Activated CD4-positive, alpha-beta T cell treated with anti-CD3 and anti-CD28 coated beads, Interleukin-2, amount 10 ng/mL, durations not matched to agents 24 days and 14 days (primary cell): ENCODE measurements at places on chromosomes 13 and 19. TPM values are rescaled to one million over a fixed set of nuclear protein-coding genes. Genes with fewer than 3 reads are reported as not detected.

GRCh38 chr13:67228916-67229315 is 1.2 kb downstream of the PCDH9 start:
- no peaks in the 10 kb centered on the region for H3K36me3 ChIP-seq
- no peak for DNase-seq
- no peak overlapping the region for H3K4me3 ChIP-seq
- peaks cover 6% of the 10 kb centered on the region for H3K4me1 ChIP-seq

Gene SIGLEC8
- total RNA-seq = 0.09 and 0.16 TPM in 2 replicates

- H3K27ac ChIP-seq = no peak overlapping the region
- H3K4me3 ChIP-seq = no peak overlapping the region
- H3K4me1 ChIP-seq = no peaks in the 10 kb centered on the region
Observed at GRCh38 chr13:26531742-26532141, 25.7 kb upstream of the WASF3 start.

- H3K4me3 ChIP-seq = no peak overlapping the region
- no peaks in the 10 kb centered on the region for H3K36me3 ChIP-seq
- DNase-seq = no peak
- H3K27ac ChIP-seq = no peak overlapping the region
- peaks cover 8% of the 10 kb centered on the region for H3K4me1 ChIP-seq
Observed at GRCh38 chr19:4467835-4468234, 4.3 kb upstream of the HDGFL2 start.

DNA sequence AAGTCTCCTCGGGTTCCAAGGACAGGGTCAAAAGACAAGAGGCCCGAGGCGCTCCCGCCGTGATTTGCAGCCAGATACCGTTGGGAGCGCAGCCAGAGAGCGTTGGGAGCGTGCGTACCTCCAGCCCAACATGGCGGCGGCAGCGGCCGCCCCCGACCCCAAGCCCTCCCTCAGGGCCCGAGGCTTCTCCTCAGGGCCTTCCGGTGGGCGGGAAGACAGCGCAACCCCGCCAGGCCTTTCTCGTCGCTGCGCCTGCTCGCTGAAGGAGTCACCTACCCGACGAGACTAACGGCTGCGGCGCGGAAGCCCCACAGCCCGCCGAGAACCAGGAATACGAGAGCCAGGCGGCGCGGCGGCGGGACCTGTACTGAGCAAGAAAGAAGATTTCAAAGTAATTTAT is 3.2 kb upstream of the ZNF850 start:
- no peak for DNase-seq
- H3K27me3 ChIP-seq = no peaks in the 10 kb centered on the region
- H3K4me1 ChIP-seq = peaks cover 21% of the 10 kb centered on the region
- H3K27ac ChIP-seq = no peak overlapping the region

Gene LHB
- total RNA-seq = not detected in 2 replicates

DNA sequence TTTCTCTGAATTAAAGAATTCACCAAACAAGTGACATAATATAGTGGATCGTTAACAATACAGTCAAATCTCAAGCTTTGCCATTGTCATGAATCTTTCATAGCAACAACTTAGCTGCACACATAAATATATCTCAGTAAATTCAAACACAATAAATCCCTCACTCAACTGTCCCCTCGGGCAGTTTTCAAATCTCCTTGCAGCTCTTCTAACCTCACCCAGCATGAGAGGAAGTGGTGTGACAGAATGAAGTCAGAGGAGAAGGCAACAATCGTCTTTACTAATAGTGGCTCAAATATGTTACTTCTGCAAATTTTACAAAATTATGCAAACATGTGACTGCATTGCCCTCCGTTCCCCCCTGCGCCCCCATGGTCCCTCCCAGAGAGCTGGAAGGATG is 148.2 kb downstream of the RAP2A start:
- H3K4me3 ChIP-seq = no peak overlapping the region
- no peaks in the 10 kb centered on the region for H3K27me3 ChIP-seq
- H3K36me3 ChIP-seq = no peaks in the 10 kb centered on the region
- H3K27ac ChIP-seq = no peak overlapping the region
